Effector memory CD4-positive, alpha-beta T cell (primary cell): ENCODE measurements at places on chromosomes 3 and 15.
A peak's percentile ranks its signal among the peaks of the same experiment; 100 is the strongest.

- no peaks in the 10 kb centered on the region for H3K4me1 ChIP-seq
- DNase-seq = no peak
- H3K27ac ChIP-seq = no peak overlapping the region
- no peak overlapping the region for H3K4me3 ChIP-seq
- H3K27me3 ChIP-seq = no peaks in the 10 kb centered on the region
Measured at GRCh38 chr3:14913926-14914778, 33.2 kb upstream of the NR2C2 start.

DNA sequence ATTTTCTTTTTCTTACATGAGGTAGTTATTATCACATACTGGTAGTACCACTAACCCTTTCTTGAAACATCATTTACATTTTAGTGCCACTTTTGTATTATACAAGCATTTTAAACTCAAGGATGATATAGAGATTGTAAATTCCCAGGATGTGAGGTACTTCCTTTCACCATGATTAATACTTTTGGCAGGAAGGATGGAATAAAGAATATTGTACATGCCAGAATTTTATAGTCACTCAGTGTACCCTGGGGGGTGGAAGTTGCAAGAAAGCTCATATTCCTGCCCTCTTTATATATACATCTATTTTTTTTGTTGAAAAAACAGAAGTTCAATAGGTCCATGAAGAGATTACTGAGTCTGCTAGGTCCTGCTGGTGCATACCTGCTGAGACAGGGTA is 141.0 kb upstream of the PLSCR5 start:
- no peak for DNase-seq
- H3K4me3 ChIP-seq = no peak overlapping the region
- H3K27ac ChIP-seq = no peak overlapping the region
- H3K27me3 ChIP-seq = no peaks in the 10 kb centered on the region
- H3K4me1 ChIP-seq = no peaks in the 10 kb centered on the region

DNA sequence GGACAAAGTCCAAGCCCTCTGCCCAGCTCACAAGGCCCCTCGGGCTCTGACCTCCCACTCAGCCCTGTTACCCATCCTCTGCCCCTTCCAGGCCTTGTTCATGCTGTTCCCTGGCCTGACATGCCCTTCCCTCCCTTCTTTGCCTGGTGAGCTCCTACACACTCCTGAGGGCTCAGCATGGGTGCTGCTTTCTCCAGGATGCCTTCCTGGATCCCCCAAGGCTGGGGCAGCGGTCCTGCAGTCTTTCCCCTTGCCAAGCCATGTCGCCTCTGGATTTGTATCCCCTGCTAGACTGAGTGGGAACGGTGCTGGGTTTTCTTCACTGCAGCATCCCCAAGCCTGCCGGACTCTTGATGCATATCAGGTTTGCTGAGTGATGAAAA is 35.9 kb downstream of the FAM3D start:
- peaks cover 3% of the 10 kb centered on the region for H3K4me1 ChIP-seq
- H3K27ac ChIP-seq = no peak overlapping the region
- H3K27me3 ChIP-seq = no peaks in the 10 kb centered on the region
- no peak overlapping the region for H3K4me3 ChIP-seq
- no peak for DNase-seq

DNA sequence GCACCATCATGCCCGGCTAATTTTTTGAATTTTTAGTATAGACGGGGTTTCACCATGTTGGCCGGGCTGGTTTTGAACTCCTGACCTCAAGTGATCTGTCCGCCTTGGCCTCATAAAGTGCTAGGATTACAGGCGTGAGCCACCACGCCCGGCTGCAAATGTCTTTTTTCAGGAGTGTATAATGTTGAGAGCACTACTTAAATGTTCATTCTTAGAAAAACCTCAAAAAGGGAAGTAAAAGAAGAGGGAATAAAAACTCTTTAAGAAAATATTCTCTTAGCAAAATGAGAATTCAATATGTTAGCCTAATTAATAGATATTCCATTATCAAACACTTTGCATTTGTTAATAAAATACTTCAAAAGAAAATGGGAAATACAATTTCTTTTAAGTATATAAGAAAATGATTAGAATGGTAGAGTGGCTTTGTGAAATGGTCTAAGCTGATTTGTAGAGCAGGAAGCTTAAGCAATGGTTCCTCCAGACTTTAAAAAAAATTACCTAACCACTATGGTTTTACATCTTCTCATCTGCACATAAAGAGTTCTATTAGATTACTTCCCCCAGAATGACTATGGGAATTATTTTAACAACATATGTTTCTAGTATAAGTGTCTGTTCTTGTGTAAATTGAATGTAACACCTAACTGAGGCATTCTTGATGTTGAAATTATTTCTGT is 226.7 kb upstream of the ALCAM start:
- H3K36me3 ChIP-seq = no peaks in the 10 kb centered on the region
- H3K27me3 ChIP-seq = no peaks in the 10 kb centered on the region
- no peak overlapping the region for H3K27ac ChIP-seq
- no peaks in the 10 kb centered on the region for H3K4me1 ChIP-seq

GRCh38 chr15:96495386-96495785 is 164.9 kb downstream of the NR2F2 start:
- DNase-seq = no peak
- no peaks in the 10 kb centered on the region for H3K27me3 ChIP-seq

- no peak overlapping the region for H3K27ac ChIP-seq
- H3K36me3 ChIP-seq = no peaks in the 10 kb centered on the region
- H3K4me3 ChIP-seq = no peak overlapping the region
- DNase-seq = no peak
Measured at GRCh38 chr3:36786921-36787890, 22.9 kb upstream of the DCLK3 start.

DNA sequence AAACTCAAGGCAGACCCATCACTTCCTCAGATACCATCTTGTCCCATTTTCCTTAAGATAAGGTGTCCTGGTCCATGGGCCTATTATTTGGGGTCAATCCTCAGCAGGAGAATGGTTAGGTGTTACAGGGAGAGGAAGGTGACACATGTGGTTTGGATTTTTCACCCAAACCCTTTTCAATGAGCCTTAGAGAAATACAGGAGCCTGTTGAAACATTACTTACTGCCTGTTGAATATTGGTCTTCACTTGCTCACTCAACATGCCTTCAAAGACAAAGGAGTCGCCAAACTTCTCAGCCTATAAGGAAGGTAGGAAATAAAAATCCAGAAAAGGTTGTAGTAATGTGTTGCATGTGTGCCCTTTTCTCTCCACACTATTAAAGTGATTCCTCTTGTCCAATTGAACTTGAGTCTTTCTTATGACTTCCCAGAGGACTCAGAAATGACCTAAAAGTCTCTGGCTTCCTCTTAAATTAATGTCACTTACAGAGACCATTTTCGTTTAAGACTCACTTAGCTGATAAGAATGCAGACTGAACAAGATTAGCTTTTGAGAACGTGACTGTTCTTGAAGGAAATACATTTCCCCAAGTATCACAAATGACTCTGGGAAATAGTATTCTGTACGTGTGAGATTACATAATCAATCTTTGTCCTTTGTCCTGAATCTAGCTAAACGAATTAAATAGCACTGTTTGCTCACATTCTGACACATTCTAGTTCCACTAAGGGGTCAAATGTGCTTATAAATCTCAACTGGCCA is 17.8 kb downstream of the SUMF1 start:
- peaks cover 12% of the 10 kb centered on the region for H3K36me3 ChIP-seq
- no peak overlapping the region for H3K4me3 ChIP-seq
- H3K27me3 ChIP-seq = no peaks in the 10 kb centered on the region
- H3K27ac ChIP-seq = no peak overlapping the region

GRCh38 chr3:133007601-133008000 is 30.6 kb upstream of the TMEM108 start:
- H3K36me3 ChIP-seq = no peaks in the 10 kb centered on the region
- no peaks in the 10 kb centered on the region for H3K4me1 ChIP-seq
- no peak overlapping the region for H3K4me3 ChIP-seq
- no peak for DNase-seq

DNA sequence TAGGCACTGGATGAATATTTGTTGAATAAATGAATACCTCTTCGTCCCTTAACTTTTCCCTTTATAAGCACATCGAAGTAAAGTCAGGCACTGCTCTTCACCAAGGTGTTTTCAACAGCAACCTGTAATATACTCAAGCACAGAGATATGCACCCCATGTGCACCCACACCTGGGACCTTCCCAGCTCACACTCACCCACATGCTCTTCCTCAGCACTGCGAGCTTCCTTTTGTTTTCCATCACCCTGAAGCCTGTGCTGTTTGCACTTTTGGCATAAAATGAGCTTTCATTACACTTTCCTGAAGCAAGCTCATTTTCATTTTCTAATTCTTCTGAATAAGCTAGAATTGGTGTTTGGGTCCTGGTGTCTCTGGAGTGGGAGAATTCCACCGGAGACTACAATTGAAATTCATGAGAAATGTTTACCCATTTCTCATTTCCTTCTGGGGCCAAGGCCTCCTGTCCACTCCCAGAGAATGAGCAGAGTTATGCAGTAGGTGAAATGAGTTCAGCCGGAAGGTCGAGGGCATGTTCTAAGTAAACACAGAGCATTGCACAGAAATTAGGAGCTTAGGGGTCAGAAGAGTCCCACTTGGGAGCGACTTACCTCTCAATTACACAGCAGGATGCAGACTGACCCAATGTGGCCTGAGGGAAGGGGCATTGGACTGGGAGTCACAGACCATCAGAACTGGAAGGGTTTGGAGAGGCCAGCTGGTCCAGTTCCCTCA is 15.0 kb downstream of the MASP1 start:
- no peak overlapping the region for H3K27ac ChIP-seq
- no peaks in the 10 kb centered on the region for H3K36me3 ChIP-seq
- no peaks in the 10 kb centered on the region for H3K4me1 ChIP-seq
- H3K4me3 ChIP-seq = no peak overlapping the region
- DNase-seq = no peak

DNA sequence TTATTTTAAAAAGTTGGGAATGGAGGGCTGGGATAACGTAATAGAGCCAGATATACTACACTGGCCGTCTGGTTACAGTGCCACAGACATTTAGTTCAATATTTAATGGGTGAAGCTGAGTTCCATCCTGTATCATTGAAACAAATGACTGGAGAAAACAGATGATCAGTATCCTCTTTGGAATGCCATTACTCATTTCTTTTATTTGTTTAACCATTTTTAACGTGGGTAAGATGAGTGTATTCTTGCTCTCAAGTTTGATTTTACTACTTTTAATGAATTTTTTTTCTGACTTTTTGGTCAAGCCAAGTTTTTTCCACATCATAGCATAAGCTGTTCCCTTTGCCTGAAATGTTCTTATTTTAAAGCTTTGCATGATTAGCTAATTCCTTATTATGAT is 53.9 kb upstream of the GRM7 start:
- H3K4me1 ChIP-seq = no peaks in the 10 kb centered on the region
- no peaks in the 10 kb centered on the region for H3K36me3 ChIP-seq
- H3K27me3 ChIP-seq = no peaks in the 10 kb centered on the region
- H3K27ac ChIP-seq = no peak overlapping the region
- H3K4me3 ChIP-seq = no peak overlapping the region
- no peak for DNase-seq

DNA sequence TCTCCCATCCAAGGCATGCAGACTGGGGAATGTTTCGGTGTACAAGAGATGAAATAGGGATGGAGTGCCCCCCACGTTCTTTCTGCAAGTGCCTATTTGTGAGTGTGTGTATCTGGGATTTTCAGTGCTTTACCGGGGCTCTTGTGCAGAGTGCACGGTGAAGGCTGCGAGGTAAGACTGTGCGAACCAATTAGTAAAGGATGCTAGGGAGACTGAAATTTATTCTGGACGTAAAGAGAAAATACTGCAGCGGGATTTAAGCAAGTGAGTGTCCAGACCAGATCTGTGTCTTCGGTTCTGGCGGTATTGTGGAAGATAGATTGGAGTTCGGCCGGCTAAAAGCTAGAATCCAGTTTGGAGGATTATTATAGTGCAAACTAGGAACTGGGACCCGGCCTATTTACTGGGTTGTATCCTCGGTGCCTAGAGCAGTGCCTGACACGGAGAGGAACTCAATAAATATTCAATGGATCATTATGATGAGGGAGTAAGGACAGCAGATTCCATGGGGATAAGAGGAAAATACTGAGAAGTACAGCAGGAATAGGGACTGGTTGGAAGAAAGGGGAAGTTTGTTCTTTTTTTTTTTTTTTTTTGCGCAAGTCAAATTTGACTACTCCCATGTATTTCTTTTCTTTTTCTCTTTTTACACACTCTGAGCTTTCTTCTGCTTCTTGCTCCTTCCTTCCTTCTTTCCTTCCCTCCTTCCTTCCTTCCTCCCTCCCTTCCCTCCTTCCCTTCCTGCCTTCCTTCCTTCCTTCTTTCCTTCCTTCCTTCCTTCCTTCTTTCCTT is 580 bp upstream of the MAGEF1 start:
- H3K4me3 ChIP-seq = peak overlapping the region; percentile 70
- H3K27ac ChIP-seq = peak overlapping the region; percentile 65
- H3K27me3 ChIP-seq = no peaks in the 10 kb centered on the region
- peaks cover 7% of the 10 kb centered on the region for H3K4me1 ChIP-seq

- no peaks in the 10 kb centered on the region for H3K27me3 ChIP-seq
- no peak overlapping the region for H3K4me3 ChIP-seq
- H3K27ac ChIP-seq = no peak overlapping the region
- DNase-seq = no peak
- no peaks in the 10 kb centered on the region for H3K36me3 ChIP-seq
- H3K4me1 ChIP-seq = no peaks in the 10 kb centered on the region
Measured at GRCh38 chr3:88767746-88768145, 339.7 kb upstream of the EPHA3 start.

DNA sequence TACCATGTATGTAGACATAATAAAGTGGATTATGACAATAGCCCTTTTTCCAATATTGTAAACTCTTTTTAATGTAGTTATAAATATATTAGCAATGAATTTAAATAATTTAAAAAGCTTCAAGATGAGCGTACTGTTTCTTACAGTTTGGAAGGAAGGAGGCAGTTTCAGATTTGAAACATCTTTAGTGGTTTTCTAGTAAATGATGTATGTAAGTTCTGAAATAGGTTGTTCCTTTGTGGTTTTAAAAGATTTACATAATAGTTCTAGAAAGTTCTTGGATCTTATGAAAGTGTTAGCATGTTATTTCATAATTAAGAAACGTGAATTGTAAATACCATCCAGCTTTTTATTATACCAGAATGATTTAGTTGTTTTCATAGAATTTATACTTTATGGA is 16.0 kb downstream of the DNAJC19 start:
- H3K27me3 ChIP-seq = no peaks in the 10 kb centered on the region
- DNase-seq = no peak
- peaks cover 37% of the 10 kb centered on the region for H3K36me3 ChIP-seq
- H3K4me3 ChIP-seq = no peak overlapping the region
- H3K27ac ChIP-seq = no peak overlapping the region
- H3K4me1 ChIP-seq = no peaks in the 10 kb centered on the region

DNA sequence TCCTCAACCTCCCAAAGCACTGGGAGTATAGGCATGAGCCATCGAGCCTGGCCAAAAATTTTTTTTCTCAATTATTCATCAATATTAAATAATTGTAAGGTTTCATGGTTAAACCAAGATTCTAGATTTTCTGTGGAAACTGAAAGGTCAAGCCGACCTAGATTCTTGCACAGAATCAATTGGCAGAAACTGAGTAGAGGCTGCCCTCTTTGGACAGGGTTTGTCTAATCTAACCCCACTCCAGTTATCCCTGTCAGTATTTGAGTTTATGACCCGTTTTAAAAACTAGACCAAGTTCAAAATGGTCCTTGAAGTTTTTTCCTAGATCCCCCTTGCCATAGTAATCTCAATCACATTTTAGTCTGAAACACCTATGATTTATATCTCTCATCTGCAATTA is 8.6 kb upstream of the ADAM10 start:
- H3K36me3 ChIP-seq = no peaks in the 10 kb centered on the region
- no peak overlapping the region for H3K27ac ChIP-seq
- no peaks in the 10 kb centered on the region for H3K27me3 ChIP-seq
- no peaks in the 10 kb centered on the region for H3K4me1 ChIP-seq
- no peak for DNase-seq
